ENCODE measurements at places on chromosomes 13 and 19. TPM values are rescaled to one million over a fixed set of nuclear protein-coding genes. Genes with fewer than 3 reads are reported as not detected.

IRGC gene
- not detected for total RNA-seq

SYNGR4 gene
- total RNA-seq = not detected

GPC6 gene
- 2.5 TPM for total RNA-seq

RASIP1 gene
- 2.7 TPM for total RNA-seq

STAP2 gene
- total RNA-seq = 222 TPM

ZAR1L gene
- not detected for total RNA-seq

PABPC3 gene
- 0.28 TPM for total RNA-seq

POSTN gene
- 30.7 TPM for total RNA-seq

NXNL1 gene
- total RNA-seq = not detected

EBI3 gene
- 0.40 TPM for total RNA-seq

TLE6 gene
- total RNA-seq = 2.2 TPM

MCEMP1 gene
- not detected for total RNA-seq

NDUFB7 gene
- 299 TPM for total RNA-seq

HDGFL2 gene
- total RNA-seq = 39.3 TPM

ADGRE3 gene
- total RNA-seq = not detected

DACT3 gene
- 7.8 TPM for total RNA-seq

TNPO2 gene
- total RNA-seq = 39.5 TPM

NCAN gene
- not detected for total RNA-seq

SSC5D gene
- 2.6 TPM for total RNA-seq

IZUMO4 gene
- total RNA-seq = 2.3 TPM

MYPOP gene
- 11.9 TPM for total RNA-seq

PGLYRP1 gene
- total RNA-seq = not detected

METTL21C gene
- not detected for total RNA-seq

KIR3DL1 gene
- total RNA-seq = not detected

FUT1 gene
- 0.37 TPM for total RNA-seq

GET3 gene
- total RNA-seq = 56.5 TPM

TMPRSS9 gene
- total RNA-seq = 0.34 TPM

CACNG7 gene
- not detected for total RNA-seq
